AG08396 (cell line): ENCODE measurements at places on chromosomes 7 and 10.

DNA sequence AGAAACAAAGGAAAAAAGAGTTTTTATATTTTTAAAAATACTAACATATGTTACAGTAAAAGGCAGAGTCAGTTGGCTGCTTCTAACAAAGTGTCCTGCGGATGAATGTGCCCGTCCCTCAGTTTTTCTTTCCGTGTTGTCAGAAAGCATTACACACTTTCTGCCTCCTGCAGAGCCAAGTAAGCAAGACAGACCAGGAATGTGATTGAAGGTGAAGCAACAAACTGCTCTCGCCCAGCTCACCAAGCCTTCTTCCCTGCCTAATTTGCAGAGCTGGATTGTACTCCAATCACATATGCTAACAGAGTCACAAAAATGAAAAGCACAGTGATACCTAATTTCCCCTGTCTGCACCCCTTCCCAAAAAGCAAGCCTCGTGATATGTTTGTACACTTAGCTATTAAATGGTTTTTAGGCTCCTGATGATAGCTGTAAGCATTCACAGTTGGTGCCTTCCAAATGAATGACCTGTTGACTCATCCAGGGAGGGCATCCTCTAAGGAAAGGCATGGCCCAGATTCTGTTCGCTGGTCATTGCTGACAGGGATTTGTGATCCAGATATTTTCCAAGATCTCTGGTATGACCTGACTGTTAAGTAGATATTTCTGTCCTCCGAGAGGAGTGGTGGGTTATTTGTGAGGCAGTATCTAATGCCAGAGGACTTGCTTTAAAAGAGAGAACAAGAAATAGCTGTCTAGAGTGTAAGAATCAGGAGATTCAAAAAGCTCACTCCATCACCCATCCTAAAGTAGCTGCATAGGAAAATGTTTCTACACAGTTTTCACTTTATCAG lies 187.3 kb upstream of the PLXDC2 start:
- no peak for DNase-seq

GRCh38 chr7:106615808-106616707 lies 44.9 kb downstream of the CCDC71L start:
- no peak for DNase-seq

DNA sequence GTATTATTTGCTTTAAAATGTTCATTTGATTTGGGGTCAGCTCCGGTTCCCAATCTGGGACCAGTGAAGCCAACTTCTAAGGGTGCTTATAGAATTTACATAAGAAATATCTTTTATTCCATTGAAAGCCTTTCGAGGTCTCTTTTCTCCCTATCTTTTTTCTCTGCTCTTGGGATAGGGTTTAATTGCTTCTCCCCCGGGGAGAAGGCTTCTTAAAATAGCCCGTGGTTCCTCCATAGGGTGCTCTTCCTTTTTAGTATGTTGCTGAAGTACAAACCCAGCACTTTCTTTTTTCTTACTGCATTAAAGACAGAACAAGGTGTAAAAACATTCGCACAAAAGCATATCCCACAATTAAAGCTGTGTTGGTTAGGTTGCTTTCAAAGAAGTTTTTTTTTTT lies 107.5 kb downstream of the POU6F2 start:
- DNase-seq, result no peak

GRCh38 chr7:128737867-128738385 lies 1.2 kb upstream of the CALU start:
- peak; percentile 73 for DNase-seq

DNA sequence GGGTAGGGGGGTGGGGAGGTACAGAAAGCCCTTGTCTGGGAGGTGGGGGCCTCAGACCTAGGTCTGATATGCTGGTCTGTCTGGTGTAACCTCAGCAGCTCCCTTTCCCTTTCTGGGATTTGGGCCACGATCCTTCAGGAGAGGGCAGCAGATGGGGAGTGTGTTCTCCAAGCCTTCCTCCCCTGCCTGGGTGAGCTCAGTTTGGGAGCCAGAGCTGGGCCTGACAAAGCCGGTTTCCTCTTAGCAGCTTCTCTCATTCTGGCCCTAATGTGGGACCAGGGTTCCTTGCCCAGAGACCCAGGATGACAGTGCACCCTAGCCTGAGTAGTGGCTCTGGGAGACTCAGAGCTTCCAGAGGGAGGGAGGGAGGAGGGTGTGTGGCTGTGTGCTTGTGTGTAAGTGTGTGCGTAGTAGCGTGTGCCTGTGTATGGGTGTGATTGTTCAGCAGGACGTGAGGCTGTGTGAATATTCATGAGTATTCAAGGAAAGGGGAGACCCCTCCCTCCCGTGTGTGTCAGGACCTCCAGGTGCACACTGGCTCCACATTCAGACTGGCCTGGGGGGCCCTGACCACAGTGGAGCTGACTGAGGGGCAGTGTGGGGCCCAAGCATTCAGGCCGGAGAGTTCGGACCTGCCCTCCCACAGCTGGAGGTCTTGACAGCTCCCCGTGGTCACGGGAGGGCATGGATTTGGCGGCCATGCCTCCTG lies 96.5 kb downstream of the ZMIZ1 start:
- no peak for DNase-seq

DNA sequence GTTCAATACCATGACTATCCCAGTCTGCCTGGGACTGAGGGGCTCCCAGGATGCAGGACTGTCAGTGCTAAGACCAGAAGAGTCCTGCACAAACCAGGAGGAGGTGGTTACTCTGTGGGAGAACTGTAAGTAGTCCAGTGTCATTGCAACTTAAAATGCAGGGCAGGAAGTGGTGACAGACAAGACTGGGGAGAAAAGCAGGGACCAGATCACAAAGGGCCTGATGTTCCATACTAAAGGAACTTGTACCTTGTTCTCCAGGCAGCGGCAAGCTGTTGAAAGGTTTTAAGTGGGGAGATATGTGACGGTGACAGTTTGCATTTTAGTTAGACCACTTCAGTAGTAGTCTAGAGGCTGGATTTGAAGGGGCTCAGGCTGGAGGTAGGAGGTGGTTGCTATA lies 65.8 kb upstream of the GLCCI1 start:
- DNase-seq, result no peak

DNA sequence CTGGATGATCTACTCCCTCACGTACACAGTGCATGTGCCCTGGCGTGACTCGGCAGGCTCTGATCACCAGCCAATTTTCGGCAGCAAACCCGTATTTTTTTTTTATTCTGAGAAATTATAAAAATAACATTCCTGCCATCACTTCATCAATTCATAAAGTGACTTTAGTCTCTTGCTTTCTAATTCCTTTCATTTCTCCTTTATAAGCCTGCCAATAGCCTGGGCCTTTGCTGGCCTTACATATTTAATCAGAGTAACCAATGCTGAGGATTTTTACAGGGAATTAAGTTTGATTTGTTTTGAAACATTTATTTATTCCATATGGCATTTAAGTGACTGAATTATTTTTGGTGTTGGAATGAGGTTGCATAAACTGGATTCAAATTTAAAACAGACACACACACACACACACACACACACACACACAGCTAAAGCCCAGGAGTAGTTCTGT lies 140.8 kb downstream of the ETV1 start:
- DNase-seq, result no peak
